ENCODE measurements at places on chromosomes 4 and X.

DNA sequence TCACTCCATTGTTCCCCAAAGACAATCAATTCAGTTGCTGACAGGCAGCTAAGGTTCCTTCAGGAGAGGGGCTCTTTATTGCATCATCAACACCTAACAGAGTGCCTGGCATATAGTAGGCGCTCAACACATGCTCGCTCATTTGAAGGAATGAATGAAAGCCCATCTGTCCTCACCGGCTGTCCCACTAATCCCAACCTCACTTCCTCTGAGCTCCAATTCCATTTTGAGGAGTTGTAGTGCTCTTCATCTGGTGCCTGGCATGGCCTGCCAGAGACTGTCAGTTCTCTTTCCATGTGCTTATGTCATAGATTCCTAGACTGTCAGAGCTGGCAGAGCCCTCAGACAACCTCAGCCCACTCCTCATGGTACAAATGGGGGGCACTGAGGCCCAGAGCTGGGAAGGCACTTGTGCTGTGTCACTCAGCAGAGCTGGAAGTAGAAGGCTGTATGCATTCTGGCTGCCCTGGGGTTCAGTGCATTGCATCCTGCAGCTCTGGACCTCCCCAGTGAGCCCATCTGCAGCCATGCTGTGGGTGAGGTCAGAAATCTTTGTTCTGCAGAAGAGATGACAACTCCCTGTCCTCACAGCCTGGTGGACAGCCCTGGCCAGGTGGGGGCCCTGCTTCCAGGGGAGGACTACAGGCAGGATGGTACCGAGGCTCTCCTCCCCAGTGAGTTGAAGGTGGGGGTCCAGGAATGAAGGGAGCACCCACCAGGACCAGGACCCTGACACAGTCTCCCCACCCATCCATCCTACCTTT, 134.9 kb upstream of the PJA1 start:
- no peak for DNase-seq

- DNase-seq, result peak; percentile 61
These were observed 574 bp upstream of the CFAP97 start for GRCh38 chr4:185204238-185204910.

- no peak for DNase-seq
These were observed 145.8 kb upstream of the ATP6AP2 start for GRCh38 chrX:40434947-40435346.

GRCh38 chr4:24979554-24979953, 51.2 kb downstream of the LGI2 start:
- DNase-seq, result no peak

- DNase-seq, result no peak
These were observed 69.3 kb upstream of the LDB2 start for GRCh38 chr4:16967722-16968121.

DNA sequence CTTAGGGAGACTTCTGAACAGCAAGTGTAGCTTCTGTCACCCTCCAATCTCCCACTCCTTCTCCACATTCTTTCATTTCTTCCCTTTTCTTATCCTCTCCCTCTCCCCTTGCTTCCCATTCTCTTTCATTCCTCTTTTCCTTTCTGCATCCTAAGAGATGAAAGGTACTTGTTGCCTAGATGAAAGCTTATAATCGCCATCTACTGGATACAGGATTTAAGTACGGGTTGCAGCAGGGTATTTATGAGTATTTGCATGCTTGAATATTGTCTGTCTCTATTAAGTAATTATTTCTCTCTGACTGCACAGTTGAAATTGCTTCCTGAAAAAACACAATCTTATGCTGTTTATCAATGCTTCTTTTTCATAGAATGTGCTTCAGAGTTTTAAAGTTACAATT, 174.0 kb upstream of the TENT5D start:
- no peak for DNase-seq

- DNase-seq, result no peak
These were observed 7.4 kb upstream of the BRS3 start for GRCh38 chrX:136480383-136480782.

DNA sequence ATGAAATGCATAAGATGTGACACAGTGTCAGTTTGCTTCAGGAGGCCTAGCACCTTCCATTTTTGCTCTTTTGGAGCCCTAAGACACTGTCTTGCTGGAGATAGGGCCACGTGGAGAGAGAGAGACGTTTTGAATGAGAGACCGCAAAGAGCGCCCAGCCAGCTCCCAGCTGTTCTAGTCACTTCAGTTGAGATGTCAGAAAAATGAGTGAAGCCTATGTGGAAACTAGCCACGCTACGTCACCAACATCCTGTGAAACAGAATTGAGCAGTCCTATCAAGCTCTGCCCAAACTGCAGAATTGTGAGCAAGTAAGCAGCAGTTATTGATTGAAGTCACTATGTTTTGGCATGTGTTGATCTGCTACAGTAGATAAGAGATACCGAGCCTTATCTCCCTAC, 13.1 kb downstream of the GPR82 start:
- DNase-seq, result no peak

- no peak for DNase-seq
These were observed 14.1 kb upstream of the CA5B start for GRCh38 chrX:15723887-15724517.
